Stimulated activated CD4-positive, alpha-beta T cell treated with anti-CD3 and anti-CD28 coated beads, Interleukin-12 subunit alpha, Interleukin-12 subunit beta, amount 100 ng/mL, for 4 hours (primary cell): ENCODE measurements at places on chromosomes 7 and 10.
A peak's percentile ranks its signal among the peaks of the same experiment; 100 is the strongest.

- DNase-seq: no peak
Measured at GRCh38 chr10:8688881-8689280, 634.4 kb downstream of the GATA3 start.

DNA sequence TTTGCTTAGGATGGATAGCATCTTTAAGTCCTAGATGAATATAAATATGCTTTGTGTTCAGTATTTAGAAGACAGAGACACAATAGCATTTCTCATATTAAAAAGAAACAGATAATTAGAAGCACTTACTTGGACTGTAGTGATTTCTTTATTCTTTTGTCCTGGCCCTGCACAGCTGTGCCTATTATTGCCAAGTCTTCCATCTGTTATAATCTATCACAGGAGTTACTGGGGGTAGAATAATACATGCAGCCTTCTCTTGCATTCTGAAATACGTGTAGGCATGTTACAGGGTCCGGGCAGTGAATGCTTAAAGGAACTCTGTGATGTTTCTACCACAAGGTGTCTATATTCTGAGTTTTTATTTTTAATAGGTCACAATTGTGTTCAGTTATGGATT, 461.5 kb upstream of the COBL start:
- DNase-seq: no peak

DNA sequence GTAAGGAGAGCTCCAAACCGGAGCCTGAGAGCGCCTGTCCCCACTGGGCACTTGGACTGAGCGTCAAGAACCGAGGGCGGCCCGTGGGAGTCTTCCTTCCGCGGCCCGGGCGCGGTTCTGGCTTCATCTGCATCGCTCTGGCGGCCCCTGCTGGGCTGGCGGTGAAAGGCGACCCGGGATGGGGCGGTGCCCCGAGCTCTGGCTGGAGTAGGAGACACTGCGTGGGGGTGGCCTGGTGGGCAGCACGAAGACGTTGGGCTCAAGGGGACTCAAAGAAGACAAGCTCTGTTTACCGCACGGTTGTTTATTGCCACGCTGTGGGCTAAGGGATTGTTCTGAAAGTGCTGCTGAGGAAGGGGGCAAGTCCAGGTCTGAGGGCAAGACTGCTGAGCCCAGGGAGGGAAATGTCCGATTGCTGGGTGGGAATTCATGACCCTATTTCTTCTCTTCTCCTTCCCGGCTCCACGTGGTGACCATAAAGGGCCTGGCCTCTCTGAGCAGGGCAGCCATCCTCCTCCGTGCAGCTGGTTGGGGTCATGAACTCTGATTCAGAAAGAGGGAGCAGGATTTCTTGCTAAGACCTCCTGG, 29.8 kb downstream of the PLAU start:
- peak; percentile 84 for DNase-seq

DNA sequence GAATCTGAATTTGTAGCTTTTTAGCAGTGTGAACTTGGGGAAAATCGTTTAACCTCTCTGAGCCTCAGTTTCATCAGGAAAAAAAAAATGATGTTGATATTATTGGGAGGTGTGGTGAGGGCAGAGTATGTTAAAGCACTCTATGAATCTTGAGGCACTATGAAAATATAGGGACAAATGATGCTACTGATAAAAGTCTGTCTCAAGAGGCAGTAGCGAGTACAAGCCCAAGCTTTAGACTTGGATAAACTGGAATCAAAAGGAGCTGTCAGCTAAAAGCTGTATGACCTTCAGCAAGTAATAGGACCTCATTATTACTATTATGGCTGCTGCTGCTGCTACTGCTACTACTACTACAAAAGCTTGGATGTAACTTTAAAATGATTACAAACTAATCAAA, 8.4 kb downstream of the ZNF277 start:
- DNase-seq: no peak

DNA sequence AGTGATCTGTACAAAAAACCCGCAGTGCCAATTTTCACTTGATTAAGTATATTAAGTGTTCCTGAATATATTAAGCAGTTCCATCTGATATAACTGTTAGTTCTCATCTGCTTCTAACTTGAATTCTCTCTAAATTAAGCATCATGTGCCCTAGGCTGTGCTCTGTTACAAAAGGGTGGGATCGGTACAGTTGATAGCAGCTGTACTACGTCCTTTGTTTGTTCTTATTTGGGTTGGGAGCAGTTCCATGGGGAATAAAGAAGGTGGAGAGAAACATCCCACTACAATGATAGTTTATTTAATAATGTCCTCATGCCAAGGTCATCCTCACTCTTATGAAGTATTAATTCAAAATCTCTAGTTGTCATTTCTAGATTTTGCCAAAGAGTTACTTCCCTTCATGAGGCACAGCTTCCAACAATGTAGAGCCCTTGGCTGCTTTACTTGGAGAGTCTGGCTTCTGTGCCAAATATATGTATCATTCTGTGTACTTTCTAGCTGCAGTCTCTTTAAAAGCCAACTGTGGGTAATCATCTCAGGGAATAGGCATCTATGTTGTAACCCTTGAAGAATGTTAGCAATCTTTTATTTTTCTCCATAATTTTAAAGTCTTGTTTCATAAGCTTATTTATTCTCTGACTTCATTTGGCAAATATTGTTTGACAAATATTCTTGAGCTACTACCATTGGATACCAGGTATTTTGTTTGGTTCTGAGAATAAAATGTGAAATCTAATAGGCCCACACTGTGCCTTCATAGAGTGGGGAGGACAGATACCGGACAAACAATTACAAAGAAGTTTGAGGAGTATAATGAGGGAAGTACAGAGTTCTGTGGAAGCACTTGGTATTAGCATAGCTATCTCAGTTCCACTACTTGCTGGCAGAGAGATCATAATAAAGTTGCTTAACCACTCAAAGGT, 22.4 kb upstream of the AHR start:
- no peak for DNase-seq

- no peak for DNase-seq
Measured at GRCh38 chr7:50621973-50622490, 56.8 kb upstream of the DDC start.

DNA sequence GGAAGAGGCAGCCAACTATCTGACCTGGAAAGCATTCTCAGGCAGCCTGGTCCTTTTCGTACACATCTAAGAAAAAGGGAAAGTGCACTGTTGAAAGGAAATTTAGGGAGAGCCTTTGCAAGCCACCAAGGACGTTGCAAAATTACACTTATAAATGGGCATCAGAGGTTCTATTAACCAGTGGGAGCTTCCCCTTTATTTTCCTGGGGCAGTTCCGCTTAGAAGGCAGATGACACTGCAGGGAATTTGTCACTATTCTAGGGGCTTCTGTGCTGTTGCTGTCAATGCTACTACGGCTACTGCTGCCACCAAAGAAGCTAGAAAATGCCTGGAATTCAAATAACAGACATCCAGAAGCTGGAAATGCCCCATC, 79.6 kb upstream of the AUTS2 start:
- DNase-seq: no peak

DNA sequence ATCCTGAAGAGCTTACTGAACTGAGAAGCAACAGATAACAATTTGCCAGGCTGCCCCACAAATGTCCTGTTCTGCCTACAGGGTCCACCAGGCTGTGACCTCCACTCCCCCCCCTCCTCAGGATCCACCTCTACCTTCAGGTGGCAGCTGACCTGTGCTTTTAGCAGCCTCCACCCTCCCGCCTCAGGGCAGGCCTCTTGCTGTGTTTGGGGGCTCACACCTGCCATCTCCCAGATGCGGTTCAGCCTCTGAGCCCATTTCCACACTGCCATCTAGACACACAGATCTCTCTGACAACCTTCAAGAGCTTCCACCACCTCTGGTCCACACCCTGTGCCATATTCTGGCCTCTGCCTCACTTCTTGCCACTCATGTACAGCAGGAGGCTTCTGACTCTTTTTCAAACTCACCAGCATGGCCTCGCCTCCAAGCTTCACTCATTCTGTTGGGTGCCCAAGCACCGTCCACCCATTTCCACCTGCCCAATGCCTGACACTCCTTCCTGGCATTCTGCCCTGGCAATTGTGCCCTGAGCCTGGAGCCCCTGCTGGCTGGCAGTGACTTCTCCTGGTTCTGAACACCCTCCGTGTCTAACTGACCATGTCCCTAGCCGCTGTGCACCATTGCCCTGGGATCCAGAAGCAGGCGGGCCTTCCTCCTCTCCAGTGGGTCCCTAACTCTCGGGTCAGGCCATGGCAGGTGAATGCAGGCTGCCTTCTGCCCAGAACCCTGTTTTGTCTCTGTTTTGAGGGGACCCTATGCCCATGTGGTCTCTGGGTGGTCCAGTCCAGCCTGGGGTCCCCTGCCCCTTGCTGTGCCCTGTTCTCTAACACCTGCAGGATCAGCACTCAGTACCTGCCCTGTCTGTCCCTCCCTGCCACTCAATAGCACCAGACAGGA, 18.5 kb downstream of the TMEM72 start:
- no peak for DNase-seq

GRCh38 chr10:117411479-117412399, 36.5 kb upstream of the PDZD8 start:
- no peak for DNase-seq

DNA sequence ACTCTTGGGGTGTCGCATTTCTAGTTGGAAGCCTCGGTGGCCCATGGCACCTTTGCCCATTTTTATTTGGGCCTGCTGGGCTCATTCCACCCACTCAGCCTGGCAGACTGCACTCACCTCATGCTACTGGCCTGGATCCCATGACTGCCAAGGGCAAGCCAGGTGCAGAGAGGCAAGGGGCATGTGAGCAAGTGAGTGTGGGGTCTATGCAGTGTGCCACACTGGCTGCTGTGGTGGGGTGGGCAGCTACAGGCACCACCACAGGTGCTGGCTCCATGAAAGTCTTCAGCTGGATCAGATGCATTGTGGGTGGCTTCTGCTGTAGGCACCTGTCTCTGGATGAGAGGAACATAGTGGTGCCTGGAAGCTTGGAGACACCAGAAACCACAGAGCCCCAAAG, 220.8 kb downstream of the POLR1F start:
- no peak for DNase-seq

- peak; percentile 53 for DNase-seq
Measured at GRCh38 chr7:3065724-3066143, 22.1 kb upstream of the CARD11 start.

- DNase-seq: no peak
Measured at GRCh38 chr7:23011222-23011924, 2.6 kb downstream of the HYCC1 start.

- DNase-seq: no peak
Measured at GRCh38 chr10:78337016-78337415, 303.4 kb downstream of the RPS24 start.

DNA sequence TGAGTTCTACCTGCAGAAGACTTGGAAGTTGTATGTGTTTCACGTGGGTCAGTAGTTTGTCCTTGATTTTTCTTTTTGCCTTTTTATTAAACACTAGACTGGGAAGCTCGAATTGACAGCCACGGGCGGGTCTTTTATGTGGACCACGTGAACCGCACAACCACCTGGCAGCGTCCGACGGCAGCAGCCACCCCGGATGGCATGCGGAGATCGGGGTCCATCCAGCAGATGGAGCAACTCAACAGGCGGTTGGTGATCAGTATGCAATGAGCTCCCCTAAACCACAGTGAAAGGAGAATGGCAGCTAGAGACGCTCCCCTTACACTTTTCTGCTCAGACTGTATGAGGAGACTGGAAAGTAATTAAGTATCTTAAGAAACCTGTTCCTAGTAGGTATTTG, 126.7 kb upstream of the STK17A start:
- no peak for DNase-seq

GRCh38 chr10:77776487-77776886, 138.9 kb upstream of the KCNMA1 start:
- DNase-seq: no peak

DNA sequence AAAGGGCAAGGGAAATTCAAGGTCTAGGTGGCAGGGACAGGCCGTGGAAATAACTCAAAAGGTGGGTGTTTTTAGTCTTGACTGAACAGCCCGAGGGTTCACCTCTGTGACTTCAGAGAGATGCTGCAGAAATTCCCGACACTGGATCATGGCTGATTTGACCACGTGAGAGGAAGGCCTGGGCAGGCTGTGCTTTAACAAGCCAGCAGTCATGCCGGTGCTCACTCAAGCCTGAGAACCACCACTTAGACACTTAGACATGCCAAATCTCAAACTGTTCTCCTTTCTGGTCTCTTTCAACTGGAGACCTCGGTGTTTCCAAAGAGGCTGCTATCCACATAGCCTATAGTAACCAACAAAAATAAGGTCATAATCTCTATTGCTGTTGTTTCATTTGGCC, 15.4 kb downstream of the TECTB start:
- no peak for DNase-seq

DNA sequence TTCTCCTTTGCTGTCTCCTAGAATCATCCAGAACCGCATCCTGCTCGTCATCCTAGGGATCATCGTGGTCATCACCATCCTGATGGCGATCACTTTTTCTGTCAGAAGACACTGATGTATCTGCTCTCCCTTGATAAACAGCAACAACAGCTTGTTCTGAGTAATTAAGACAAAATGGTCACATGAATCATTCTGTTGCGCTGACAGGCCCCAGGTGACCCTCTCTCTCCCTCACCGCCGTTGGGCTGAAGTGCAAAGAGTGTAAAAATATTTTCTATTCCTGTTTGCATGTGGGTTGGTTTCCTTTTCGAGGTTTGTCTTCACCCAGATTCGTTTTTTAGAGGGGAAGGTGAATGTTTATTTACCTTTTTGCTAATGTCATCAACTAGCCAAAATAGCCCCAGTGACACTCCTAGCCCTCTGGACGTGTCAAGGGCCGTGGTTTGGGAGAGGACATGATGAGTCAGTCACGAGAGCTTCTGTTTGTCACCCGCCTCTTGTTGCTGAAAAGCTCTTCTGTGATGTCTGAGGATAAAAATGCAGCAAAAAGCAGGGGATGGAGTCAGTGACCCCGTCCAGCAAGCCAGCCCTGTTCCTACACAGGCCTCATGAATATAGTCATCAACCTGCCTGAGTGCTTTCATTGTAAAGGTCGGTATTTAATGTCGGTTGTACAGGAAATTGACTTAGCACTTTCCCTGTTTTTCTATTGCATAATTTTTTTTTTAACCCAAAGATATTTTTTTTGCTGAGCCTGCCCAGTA, 134.6 kb upstream of the TCF7L2 start:
- DNase-seq: no peak

- no peak for DNase-seq
Measured at GRCh38 chr7:94591176-94591575, 64.8 kb downstream of the SGCE start.

- no peak for DNase-seq
Measured at GRCh38 chr7:151207315-151207714, 3.0 kb downstream of the H2BK1 start.

GRCh38 chr7:13933091-13933490, 56.4 kb downstream of the ETV1 start:
- no peak for DNase-seq

DNA sequence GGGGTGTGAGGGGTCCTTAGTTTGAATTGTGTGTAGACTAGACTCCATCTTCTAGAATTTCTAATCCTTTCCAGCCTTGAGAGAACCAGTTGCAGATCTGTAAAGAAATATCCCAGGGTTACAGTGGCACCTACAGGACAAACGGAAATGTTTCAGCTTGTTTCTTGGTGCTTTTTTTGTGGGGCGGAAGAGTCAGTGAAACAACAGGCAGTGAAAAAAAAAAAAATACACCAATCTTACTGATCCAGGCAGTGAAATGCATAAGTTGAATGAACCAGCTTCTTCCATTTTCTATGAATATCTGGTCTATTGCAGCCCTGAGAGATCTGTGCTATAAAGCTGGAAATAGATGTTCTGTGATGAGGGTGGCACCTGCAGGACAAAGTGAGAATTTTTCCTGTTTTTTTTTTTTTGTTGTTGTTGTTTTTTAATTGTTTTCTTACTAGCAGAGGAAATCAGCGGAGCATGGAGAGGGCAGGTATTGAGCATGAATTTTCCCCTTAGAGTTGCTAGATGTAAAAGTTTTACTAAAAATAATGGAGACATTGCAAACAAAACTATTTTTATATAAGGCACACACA, 81.9 kb upstream of the DYNC1I1 start:
- DNase-seq: no peak

- DNase-seq: no peak
Measured at GRCh38 chr7:12569673-12570072, 847 bp upstream of the SCIN start.
